ENCODE measurements at places on chromosomes 1 and 21.
A peak's percentile ranks its signal among the peaks of the same experiment; 100 is the strongest.

DNA sequence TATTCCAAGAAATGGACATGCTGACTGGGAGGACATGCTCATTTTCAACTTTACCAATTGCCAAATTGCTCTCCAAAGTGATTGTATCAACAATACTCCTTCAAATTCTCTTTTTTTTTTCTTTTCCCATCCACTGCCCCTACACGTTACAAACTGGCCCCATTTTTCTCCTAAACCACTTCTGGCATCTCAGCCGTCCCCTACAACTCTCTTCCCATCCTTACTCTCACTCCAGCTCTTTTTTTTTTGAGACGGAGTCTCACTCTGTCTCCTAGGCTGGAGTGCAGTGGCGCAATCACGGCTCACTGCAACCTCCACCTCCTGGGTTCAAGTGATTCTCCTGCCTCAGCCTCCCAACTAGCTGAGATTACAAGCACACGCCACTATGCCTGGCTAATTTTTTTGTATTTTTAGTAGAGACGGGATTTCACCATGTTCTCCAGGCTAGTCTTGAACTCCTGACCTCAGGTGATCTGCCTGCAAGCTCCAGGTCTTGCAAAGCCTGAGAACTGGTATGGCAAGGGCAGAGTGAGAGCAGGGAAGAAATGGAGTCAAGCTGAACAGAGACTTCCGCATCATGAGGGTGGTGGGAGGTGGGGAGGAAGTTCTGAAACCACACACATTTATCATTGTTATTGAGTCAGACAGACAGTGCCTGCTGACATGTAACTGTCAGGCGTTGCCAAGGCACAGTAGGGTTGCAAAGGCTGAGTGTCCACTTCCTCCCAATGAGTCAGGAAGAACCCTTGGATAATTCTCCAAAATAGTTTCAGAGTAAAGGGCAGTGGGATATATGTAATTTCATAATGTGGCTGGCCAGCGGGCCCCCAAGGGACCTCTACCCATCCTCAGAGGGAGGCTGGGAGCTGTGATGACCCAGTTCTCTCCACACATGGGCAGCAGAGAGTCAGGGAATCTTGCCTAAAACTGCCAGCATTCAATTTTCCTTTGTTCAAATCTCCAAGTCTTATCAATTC lies 17.4 kb downstream of the CELA3A start:
- DNase-seq: peak; percentile 77

DNA sequence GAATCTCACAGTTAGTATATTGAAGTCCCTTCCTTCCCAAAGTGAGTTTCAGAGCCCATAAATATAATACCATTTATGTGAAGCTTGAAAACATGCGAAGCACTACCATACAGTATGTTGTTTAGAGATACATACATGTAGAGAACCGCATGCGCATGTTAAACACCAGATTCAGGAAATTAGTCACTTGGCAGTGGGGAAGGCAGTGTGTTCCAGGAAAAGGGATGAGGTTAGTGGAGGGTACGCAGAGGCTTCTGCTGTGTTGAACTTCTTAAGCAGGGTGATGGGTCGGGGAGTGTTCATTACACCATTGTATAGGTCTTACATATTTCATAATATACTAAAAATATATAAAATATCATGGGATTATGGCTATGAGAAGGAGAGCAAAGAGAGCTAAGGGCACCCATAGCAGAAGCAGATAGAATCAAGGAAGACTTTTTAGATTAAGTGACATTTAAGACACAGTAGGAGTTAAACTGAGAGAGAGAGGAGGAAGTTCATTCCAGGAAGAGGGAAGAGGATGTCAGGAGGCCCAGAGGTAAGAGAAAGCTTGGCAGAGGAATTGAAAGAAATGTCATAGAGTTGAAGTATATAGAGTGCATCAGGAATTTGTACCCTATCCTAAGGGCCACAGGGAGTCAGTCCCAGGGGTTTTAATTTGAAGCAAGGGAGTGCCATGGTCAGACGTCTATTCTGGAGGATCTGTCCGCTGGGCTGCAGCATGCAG lies 43.5 kb upstream of the SARS1 start:
- DNase-seq: no peak

- DNase-seq: peak; percentile 69
Measured at GRCh38 chr1:210373878-210374599, 45.3 kb downstream of the HHAT start.

GRCh38 chr1:53616927-53617326 lies 122.0 kb downstream of the GLIS1 start:
- no peak for DNase-seq

- no peak for DNase-seq
Measured at GRCh38 chr1:184970691-184971161, 3.6 kb downstream of the NIBAN1 start.

GRCh38 chr1:17890815-17891191 lies 135.7 kb downstream of the ACTL8 start:
- DNase-seq: no peak

GRCh38 chr1:3914911-3915310 lies 14.8 kb upstream of the C1orf174 start:
- no peak for DNase-seq

GRCh38 chr1:17950728-17951127 lies 156.9 kb upstream of the IGSF21 start:
- DNase-seq: no peak

DNA sequence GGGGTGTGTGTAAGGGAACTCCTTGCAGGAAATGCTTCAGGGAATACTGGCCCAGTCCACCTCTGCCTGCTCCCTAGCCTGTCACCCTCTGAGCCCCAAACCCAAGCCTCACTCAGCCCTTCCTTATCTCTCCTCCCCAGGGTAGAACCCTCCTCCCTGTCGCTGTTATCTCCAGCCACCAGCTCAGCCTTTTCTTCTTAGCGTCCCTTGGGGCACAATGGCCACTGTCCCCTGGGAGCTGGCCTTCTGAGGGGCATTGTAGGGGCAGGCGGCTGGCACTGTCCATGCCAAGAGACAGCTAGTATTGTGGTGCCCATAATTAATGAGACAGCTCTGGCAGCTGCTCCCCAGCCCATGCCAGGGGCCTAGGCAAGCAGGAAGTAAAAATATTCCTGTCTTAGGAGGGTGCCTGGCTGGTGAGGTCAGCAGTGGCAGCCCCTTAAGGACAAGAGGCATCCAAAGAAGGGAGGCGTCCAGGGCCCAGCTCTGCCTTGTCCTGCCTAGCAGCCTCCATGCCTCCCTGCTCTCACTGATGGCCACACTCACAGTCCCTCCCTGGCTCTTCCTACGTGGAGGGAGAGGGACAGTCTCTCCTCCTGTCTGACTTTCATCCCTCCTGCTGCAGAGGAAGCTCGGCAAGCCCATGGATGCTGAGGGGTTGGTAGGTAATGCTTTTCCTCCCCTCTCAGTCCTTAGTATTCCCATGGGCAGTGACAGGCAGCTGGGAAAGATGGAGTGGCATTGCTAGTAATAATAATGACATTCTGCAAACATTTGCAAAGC lies 37.5 kb downstream of the KCNQ4 start:
- no peak for DNase-seq

- DNase-seq: no peak
Measured at GRCh38 chr21:32494934-32495709, 82.6 kb downstream of the EVA1C start.

GRCh38 chr1:22154626-22155025 lies 11.7 kb upstream of the WNT4 start:
- DNase-seq: no peak

Measured in CD4-positive, alpha-beta T cell treated with Interleukin-17A for 4 hours (primary cell).